Stimulated activated CD4-positive, alpha-beta T cell treated with anti-CD3 and anti-CD28 coated beads, Interleukin-1b, Interleukin-23, amount 100 ng/mL, for 4 hours (primary cell): ENCODE measurements at places on chromosomes 5 and 9.

DNA sequence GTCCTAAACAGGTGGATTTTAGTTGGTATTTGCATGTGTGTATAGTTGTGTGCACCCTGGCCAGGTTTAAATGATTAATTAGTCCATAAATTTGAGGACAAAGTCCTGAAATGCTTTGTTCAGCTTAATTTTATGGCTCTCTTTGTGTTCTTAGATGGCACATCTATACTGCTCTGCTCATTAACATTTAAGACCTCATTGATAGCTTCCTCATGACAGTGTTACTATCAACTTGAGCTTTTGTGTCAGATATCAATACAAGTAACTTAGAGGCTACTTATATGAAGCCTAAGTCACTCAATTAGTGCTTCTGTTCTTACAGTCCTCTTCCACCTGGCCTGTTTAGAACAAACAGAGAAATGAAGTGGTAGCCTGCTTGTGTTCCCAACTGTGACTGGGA is 240.9 kb downstream of the TRPM3 start:
- no peak for DNase-seq

DNA sequence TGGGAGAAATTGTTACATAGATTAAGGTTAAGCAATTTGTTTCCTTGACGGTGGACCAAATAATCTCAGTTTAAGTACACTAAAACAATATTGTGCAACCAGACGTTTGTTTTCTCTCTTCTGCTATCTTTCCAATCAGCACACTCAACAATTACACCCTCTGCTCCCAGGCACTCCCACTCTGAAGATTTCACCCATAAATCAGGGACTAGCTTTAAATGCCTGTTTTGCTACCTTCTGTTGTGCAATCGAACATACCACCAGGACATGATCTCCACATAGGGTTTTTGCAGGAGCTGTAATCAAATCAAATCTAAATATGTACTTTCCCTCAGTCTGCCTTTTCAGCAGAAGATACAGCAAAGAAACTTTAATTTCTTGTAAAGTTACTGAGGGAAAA is 405.8 kb upstream of the TLE4 start:
- no peak for DNase-seq

GRCh38 chr9:134850611-134851010 is 30.0 kb upstream of the FCN2 start:
- DNase-seq, result no peak

GRCh38 chr5:121121786-121122185 is 657.7 kb downstream of the PRR16 start:
- DNase-seq, result no peak

DNA sequence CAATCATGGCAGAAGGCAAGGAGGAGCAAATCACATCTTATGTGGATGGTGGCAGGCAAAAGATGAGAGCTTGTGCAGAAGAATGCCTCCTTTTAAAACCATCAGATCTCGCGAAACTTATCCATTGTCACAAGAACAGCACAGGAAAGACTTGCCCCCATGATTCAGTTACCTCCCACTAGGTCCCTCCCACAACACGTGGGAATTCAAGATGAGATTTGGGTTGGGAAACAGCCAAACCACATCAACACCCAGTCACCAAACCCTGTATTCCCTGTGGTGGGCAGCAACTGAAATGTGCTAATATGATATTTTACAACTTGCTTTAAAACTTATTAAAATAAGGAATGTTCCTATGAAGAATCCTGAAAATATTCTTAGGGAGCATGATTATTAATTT is 54.2 kb downstream of the RASGRF2 start:
- no peak for DNase-seq

- no peak for DNase-seq
These were observed 92.9 kb downstream of the RXRA start for GRCh38 chr9:134419000-134419683.

- no peak for DNase-seq
These were observed 8.2 kb downstream of the TOR2A start for GRCh38 chr9:127726871-127727270.

DNA sequence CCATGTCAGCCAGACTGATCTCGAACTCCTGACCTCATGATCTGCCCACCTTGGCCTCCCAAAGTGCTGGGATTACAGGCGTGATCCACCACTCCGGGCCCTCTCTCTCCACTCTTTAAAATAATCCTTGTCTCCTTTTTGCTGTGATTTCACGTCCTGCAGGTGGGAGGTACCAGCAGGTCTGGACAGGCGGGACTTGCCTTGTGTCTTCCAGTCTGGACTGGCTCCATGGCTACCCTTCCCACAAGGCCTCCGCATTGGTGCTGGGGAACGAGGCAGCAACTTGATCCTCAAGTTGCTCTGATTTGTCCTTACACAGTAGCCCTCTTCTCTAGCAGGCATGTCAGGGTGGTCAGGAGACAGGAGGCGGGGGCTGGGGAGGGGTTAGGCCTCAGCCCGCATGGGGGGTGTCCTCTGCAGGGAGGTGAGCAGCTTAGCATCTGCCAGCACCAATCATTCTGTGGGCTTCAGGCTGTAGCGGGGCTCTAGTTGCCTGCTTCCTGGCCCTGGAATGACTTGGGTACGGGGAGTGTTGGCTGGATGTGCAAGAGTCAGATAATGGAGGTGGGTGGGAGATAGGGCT is 54.3 kb downstream of the TENT4A start:
- DNase-seq, result no peak

DNA sequence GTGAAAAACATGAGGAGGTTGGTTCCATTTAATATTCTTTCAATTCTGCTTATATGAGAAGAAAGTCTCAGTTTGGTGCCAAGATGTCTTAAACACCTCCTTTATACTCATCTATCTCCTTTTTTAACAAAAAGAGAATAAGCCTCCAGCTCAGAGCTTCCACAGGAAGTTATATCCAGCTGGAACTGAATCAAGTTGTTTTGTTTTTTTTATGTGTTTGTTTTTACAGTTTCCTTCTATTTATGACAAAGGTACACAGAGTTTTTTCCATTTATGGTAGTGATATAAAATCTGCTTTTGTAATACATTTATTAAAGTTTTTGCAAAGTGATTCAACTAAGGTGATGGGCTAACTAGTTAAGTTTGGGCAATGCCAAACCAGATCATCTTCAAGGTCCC is 10.4 kb downstream of the SPARC start:
- DNase-seq, result no peak

DNA sequence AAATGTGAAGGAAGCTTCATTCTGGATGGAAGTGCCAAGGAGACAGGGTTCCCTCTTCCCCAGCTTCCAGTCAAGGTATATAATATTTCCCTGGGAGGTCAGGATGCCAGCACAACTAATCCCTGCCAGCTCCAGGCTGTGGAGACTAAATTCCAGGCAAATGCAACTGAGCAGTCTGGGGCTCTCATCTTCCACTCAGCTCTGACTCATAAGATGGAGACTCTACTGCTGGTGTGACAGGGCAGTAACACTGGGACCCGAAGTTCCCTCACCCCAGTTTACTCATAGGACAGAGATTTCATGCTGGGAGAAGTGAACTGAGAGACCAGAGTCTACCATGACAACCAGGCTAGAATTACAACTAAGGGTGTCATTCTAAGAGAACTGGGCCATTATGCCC is 235.4 kb downstream of the FSTL4 start:
- DNase-seq, result no peak

GRCh38 chr5:92401492-92401891 is 1018.4 kb upstream of the ARRDC3 start:
- DNase-seq, result no peak

- no peak for DNase-seq
These were observed 85.8 kb upstream of the IL6ST start for GRCh38 chr5:56080375-56081052.

- DNase-seq, result no peak
These were observed 7.6 kb downstream of the SLC36A3 start for GRCh38 chr5:151295791-151296477.

DNA sequence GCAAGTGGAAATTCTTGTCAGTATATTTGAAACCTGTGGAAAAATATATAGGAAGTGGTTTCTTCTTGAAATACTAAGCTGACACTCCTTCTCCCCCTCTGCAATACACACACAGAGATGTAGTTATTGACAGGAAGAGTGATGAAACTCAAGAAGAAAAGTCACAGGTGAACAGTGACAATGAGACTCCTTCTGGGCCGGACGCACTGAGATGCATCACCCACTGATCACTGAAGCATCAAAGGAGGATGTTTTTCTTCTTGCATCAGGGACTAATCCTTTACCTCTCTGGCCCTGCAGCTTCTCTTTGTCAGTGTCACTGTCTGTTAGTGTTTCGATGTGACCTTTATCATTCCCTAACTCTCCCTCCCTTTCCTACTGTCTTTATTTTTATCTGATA is 1864.2 kb upstream of the C9orf72 start:
- DNase-seq, result no peak

DNA sequence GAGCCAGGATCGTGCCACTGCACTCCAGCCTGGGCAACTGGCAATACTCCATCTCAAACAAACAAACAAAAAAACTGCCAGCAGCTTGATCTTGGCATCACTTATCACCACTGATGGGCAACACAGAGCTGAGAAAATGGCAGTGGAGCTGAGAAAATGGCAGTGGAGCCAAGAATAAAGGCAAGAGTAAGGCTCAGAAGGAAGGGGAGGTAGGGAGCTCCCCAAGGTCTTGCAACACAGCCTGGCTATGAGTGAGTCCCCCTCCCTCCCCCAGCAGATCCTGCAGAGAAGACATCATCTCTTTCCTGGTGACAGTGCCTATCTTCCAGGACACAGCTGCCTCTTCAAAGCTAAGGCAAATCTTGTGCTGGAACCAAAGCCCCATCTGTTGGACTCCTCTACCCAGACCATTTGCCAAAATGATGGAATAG is 70.3 kb downstream of the UGCG start:
- DNase-seq, result no peak

DNA sequence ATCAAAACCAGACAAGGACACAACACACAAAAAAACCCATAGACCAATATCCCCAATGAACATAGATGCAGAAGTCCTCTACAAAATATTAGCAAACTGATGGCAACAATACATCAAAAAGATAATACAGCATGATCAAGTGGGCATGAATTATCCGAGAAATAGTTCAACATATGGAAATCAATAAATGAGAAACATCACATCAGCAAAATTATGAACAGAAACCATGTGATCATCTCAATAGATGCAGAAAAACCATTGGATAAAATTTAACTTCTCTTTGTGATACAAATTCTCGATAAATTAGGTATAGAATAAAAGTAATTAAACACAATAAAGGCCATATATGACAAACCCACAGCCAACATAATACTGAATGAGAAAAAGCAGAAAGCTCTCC is 69.6 kb downstream of the C9 start:
- DNase-seq, result no peak

DNA sequence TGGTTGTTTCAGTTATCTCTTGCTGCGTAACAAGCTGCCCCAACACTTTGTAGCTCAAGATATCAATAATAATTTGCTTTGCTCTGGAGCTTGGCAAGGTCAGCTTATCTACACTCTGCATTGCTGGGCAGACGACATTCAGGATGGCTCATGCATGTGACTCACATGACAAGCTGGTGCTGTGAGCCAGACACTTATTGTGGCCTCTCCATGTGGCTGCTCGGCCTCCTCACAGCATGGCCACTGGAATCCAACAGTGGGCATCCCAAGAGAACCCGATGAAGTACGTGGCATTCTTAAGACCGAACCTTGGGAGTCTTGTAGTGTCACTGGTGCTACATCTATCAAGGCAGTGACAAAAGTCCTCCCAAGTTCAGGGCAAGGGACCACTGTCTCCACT is 94.2 kb upstream of the MVB12B start:
- DNase-seq, result no peak

DNA sequence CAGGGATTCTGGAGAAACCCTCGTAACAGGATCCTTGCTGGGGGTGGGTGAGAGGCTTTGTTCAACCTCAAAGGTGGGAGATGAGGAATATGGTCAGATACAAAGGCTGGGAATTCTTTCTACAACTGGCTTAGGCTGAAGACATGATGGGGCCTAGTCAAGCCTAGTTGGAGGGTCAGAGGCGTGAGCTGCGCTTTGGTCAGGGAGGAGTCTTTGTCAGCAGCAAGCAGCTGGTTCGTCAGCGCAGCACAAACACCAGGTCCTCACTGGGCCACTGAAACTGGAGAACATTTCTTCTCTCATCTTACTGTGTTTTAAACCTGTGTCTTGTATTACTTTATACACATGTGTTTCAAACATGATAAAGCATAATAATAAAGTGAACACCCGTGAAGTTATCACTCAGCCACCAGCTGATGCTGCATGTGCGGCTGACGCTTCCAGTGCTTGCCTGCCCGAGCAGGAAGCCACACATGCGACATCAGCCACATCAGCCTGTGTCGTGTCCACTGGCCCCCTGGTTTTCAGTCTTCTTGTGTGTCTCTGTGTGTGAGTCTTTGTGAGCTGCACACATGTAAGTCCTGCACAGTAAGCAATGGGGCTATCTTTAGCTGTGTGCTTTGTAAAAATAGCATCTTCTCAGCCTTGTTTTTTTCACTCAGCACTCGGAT is 81.5 kb downstream of the WNK2 start:
- DNase-seq, result no peak

GRCh38 chr9:128011071-128011817 is 30.5 kb upstream of the EEIG1 start:
- DNase-seq, result no peak

- DNase-seq, result peak; percentile 41
These were observed 21.0 kb upstream of the RALGDS start for GRCh38 chr9:133141833-133142595.

- no peak for DNase-seq
These were observed 6.5 kb upstream of the SPATA24 start for GRCh38 chr5:139410121-139410992.

DNA sequence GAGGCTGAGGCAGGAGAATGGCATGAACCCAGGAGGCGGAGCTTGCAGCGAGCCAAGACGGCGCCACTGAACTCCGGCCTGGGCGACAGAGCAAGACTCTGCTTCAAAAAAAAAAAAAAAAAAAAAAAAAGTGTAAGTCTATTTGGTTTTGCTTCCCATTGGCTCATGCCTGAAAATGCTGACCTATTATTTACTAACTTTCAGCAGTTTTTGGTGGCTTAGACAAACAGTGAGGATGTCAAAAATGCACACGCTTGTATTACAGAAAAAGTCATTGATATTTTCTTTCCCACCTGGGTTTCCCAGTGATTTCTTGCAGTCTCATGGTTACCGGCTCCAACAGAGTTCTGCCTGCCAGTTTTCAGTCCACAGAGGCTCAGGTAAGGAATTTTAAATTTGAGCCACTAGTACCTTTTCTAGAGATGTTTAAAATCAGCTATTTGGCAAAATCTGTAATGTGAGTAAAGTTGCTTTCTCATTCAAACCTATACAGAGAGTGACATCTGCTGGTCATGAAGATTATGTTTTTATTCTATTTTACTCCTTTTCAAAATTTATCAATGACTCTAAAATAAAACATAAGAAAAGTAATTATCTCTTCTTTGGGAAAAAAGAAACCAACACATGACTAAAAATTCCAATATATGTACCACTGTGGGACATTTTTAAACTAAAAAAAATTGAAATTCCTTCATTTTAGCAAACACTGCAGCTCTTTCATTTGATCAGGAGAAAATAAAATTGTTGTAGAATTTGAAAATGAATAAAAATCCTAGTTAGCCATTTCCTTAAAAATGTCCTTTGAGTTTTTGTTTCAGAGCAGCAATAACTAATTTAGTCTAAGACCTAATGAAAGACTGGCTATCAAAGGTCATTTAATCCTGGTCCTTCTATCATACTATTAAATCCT is 8.8 kb downstream of the FAM200C start:
- DNase-seq, result no peak
